Aorta (tissue), 5 donors: ENCODE measurements at places on chromosomes 12 and 14. TPM values are rescaled to one million over a fixed set of nuclear protein-coding genes. Genes with fewer than 3 reads are reported as not detected.

VRTN gene
- total RNA-seq, result not detected

DNA sequence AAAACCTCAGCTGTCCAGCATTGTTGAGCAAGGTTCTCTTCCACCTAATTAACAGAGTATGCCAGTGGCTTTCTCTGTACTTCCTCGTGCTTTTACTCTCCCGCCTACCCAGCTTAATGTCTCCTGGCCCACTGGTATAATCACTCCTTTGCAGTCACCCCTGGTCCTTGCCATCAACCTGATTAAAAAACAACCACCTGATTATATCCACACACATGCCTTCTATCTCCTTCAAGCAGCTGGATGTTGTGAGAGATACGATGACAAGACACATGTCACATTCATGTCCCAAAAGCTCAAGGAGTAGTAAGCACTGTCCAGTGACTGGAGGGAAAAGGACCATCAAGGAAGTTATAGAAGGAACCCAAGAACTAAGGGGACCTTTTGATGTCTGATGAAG, 241.3 kb upstream of the GRIP1 start:
- no peak for DNase-seq
- H3K27ac ChIP-seq, result no peak overlapping the region
- no peak overlapping the region for H3K4me3 ChIP-seq
- H3K27me3 ChIP-seq, result no peaks in the 10 kb centered on the region
- no peaks in the 10 kb centered on the region for H3K36me3 ChIP-seq

DNA sequence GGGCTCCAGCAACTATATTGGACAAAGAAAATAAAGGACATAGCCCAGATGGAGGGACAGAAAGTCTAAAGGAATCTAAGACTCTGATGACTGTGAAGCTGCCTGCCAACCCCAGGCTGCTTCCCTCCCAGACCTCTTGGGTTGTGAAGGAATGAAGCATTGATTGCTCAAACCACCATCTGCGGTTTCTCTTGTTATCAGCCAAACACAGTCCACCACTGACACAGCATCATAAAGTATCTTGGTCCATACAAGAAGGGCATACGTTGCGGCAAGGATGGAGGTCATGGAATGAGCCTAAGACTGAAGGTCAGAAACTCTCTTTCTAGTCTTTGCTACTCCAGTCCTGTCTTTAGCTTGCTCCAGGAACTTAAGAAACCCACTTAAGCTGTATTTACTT, 58.5 kb upstream of the PLXNC1 start:
- no peaks in the 10 kb centered on the region for H3K4me1 ChIP-seq
- no peak for DNase-seq
- H3K36me3 ChIP-seq, result no peaks in the 10 kb centered on the region
- no peaks in the 10 kb centered on the region for H3K27me3 ChIP-seq
- no peak overlapping the region for H3K27ac ChIP-seq

RBP5 gene
- 6.3 TPM for total RNA-seq

OR4Q2 gene
- not detected for total RNA-seq

GRCh38 chr12:102609996-102610395, 129.6 kb upstream of the IGF1 start:
- H3K27ac ChIP-seq, result no peak overlapping the region
- no peaks in the 10 kb centered on the region for H3K36me3 ChIP-seq
- no peaks in the 10 kb centered on the region for H3K27me3 ChIP-seq
- H3K4me3 ChIP-seq, result no peak overlapping the region

DNA sequence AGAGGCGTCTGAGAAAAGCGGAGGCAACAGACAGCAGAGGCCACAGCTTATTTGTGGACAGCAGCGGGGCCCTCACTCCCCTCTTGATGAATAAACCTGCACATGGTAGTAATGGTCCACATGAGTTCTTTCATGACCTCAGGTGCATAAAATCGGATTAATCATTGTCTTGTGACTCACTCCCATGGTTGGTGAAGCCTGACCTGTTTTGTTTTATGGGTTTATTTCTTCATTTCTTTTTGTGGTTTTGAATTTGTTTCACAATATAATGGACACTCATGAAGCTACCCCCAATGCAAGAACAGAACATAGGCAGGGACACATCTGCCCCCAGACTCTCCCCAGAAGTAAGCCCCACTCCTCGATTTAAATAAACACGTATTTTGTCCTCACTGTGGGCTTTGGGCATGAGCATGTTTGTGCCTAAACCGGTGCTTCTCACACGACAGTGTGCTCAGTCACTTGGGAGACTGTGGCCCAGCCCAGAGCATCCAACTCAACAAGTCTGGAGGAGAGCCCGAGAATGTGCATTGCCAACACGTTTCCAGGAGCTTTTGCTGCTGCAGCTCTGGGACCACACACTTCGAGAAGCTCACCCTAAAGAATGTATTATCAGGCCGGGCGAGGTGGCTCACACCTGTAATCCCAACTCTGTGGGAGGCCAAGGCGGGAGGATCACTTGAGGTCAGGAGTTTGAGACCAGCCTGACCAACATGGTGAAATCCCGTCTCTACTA, 116.1 kb downstream of the SCARB1 start:
- no peak overlapping the region for H3K27ac ChIP-seq
- no peak for DNase-seq
- H3K27me3 ChIP-seq, result no peaks in the 10 kb centered on the region
- no peaks in the 10 kb centered on the region for H3K4me1 ChIP-seq
- H3K4me3 ChIP-seq, result no peak overlapping the region
- no peaks in the 10 kb centered on the region for H3K36me3 ChIP-seq

MIPOL1 gene
- total RNA-seq, result 20.6 TPM

PCK2 gene
- 22.5 TPM for total RNA-seq

TCL1B gene
- total RNA-seq, result not detected

- peaks cover 2% of the 10 kb centered on the region for H3K4me1 ChIP-seq
- DNase-seq, result no peak
- H3K4me3 ChIP-seq, result no peak overlapping the region
- no peak overlapping the region for H3K27ac ChIP-seq
- no peaks in the 10 kb centered on the region for H3K36me3 ChIP-seq
Measured at GRCh38 chr14:93096691-93097322, 18.9 kb downstream of the ITPK1 start.
